Lower lobe of right lung (tissue), 2 donors: ENCODE measurements at places on chromosomes 12 and 14.

GRCh38 chr12:80869264-80869663, 68.5 kb downstream of the LIN7A start:
- no peak for DNase-seq

DNA sequence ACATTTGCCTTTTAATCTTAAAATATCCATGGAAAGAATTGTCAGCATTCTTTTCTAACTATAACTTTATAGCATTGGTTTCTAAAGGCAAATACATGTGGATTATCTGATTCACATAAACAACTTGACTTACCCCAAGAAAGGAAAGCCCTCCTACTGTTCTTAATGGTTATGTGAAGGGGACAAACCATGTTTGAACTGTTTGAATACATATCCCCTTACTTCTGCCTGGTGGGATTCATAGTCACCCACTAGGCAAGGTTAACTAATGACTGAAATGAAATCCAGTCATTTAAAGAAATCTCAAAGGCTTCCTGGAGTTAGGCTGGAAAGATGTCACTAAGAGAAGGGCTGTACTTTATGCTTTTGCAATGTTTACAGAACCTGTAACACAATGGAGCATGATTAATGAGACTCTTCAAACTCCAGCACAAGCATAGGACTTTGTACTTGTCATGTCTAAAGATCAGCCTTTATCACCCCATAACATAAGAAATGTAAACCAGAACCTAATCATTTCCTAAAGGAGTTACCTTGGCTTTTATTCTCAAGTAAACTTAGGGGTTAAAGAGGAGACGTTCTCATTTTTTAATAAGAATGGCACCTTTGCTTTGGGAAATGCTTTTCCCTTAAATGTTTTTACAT, 10.2 kb upstream of the FLRT2 start:
- no peak for DNase-seq

GRCh38 chr14:21070610-21071224, 613 bp downstream of the ARHGEF40 start:
- no peak for DNase-seq

DNA sequence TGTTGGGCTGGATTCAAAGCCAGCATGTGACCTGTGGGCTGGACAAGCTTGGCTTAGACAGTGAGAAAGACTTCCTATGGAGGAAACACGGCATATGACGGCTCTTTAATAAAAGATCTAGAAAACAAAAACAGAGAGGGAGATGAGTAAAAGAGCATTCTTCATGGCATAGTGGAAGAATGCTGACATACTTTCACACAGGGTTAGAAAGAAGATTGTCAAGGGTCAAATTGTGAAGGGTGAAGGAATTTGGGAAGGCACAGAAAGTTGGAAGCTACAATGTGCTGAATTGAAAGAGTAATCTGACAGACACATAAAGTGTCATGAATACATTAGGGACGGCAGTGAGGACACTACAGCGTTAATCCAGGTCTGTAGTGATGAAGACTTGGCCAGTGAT, 63.4 kb downstream of the GALNT4 start:
- DNase-seq = no peak

DNA sequence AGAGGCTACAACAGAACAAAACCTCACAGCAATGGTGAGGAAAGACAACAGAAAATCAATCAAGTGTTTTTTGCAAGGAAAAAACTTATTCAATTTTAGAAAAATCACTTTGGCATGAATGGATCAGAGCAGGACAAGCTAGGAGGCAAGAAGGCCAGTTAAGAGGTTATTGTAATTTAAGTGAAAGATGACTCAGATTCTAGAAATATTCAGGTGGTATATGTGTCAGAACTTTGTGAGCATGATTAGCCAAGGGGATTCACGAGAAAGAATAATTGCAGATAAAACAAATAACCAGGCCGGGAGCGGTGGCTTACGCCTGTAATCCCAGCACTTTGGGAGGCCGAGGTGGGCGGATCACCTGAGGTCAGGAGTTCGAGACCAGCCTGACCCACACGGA, 12.7 kb downstream of the GCH1 start:
- DNase-seq = no peak

- peak; percentile 58 for DNase-seq
Observed at GRCh38 chr12:116336542-116337065, 59.1 kb upstream of the MED13L start.

DNA sequence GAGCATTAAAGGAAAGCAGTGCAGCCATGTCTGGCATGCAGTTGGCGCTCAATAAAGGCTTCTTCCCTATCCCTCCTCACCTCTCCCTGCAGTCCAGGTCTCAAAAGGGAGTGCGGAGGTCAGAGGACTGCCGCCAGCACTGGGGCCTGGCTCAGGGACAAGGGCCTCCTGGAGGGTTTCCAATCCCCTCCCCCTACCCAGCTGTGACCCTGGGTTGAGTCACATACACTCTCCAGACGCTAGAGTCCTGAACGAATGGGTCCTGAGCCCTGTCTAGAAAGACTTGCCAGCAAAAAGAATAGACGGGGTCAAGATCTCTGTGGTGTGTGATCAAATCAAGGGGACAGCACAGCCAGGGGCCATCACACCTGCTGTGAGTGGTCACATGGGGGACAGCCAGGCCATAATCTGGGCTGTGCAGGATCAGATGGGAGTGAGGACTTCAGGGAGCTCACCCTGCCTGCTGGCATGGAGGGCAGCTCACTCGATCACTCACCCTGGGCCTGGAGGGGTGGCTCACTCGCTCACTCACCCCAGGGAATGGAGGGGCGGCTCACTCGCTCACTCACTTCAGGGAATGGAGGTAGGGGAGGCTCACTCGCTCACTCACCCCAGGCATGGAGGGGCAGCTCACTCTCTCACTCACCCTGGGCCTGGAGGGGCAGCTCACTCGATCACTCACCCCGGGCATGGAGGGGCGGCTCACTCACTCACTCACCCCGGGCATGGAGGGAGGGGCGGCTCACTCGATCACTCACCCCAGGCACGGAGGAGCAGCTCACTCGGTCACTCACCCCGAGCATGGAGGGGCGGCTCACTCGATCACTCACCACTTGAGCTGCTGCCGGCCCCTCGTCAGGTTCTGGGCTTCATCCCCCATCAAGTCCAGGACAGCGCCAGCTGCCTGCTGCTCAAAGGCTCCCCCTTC, 12.8 kb downstream of the CFAP73 start:
- no peak for DNase-seq

DNA sequence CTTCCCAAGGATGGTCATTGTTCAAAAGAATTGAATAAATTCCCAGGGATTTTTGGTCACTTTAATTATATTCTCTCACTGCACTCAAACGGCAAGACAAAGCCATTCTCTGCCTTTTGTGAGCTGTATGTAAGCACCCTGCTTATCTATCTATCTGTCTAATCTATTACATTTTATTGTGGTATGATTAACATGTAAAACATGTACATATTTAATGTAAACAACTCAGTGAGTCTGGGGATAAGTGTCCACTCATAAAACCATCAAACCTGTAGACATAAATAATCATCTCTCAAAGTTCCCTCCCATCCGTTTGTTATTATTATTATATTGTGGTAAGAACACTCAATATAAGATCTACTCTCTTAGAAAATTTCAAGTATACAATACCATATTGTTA, 167.1 kb downstream of the CAND1 start:
- no peak for DNase-seq

DNA sequence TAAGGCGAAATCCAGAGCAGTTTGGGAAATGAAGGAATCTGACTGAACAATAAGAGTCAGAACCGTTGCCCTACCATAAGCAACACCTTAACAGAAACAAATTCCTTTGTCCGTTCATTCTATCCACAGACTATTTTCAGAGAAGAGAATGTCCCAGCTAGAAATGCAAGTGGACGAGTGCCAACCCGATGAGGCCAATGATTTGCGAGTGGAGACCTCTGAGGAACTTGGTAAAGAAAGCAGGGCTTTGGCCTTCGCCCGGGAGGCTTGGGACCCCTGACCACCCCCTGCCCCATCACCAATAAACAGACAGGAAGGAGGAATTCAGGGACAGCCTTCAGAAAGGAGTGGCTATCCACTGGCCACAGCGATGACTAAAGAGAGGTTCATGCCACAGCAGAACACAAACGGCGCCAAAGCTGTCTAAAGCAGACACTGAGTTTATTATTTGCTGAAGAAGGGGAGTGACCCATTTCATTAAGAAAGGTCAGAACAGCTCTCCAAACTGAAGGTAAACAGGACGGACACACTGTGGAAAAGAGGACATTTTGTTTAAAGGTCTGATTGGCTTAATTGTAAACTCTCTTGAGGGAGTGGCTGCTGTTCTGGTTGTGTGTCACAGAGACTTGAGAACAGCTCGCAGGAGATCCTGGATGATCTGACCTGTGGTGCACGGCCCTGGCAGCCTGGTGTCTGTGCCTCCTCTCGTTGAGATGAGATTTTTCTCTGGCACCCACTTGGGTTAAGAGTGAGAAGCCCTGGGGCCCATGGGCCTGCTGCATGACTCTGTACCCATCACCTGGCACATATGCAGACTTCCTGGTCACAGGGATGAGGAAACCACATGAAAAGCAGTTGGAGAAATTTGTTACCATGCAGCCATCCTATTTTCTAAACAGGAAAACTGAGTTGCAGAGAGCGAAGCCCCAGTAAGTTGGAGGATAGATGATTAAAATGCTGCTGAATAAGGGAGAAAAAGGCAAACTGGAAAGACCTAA, 142.0 kb upstream of the PZP start:
- no peak for DNase-seq

- no peak for DNase-seq
Observed at GRCh38 chr12:92010368-92010767, 135.3 kb downstream of the BTG1 start.

DNA sequence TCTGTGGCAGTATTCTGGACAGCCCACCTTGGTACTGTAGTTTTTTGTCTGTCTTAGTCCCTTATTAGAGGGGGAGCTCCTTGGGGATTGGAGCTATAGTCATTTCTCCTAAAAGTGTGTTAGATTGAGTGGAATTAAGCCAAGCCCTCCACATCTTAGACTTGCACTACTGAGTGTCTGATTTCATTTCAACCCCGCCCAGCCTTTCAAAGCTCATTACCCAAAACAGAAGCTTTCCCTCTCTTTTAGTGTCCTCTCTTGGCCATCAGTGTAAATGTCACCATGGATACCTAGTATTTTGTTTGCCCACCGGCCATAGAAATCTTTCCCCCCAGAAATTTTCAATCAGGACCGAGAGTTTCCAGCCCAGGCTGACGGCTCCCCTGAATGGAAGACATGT, 74.5 kb downstream of the LRRC74A start:
- DNase-seq = no peak

DNA sequence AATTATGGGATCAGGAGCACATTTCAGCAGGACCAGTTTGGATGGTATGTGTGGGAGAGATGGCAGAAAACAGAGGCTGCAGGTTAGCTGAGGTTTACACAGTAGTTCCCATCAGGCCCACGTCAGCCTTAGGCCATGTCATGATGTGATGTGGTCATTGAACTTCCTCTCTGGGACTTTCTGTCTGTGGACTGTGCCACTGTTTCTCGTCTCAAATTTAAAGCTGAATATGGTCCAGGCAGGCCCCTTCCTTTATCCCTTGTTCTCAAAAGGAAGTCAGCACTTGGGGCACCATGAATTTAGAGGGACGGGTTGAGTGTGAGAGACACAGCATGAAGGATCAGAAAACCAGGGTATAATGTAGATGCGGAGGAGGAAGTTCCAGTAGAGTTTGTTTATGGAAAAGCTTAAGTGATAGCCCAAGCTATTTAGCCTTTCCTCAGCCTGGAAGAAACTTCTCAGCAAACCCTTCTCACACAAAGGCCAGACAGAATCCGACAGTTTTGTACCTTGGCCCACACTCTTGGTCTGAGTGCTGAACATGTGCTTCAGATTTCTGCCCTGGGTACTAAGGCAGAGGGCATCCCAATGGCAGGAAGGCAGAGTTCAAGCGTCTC, 3.6 kb upstream of the IGFBP6 start:
- no peak for DNase-seq

DNA sequence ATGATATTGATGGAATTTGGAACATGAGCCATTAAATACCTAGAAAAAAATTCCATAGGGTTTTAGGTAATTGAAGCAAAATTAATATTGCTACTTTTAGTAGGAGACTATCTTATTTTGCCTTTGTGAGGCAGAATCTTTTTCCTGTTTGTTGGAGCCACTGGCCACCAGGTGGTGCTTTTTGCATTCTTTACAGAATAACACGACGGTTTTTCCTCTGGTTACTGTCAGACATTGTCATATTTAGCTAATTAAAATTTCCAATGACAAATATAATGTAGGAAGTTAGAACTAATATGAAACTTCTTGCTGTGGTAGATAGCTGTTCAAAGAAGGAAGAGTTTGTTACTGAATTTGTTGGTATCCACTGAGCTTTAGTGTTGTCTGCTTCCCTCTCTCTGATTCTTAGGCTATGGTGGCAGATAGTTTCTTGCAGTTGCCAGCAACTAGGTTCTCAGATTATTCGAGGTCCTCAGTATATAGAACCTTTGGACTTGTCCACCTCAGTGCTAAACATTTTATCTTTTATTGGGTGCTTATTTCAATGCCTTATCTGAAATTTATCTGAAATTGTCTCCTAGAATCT, 25.7 kb downstream of the RAB21 start:
- no peak for DNase-seq

- DNase-seq = no peak
Observed at GRCh38 chr12:9133216-9133916, 17.6 kb upstream of the A2M start.

DNA sequence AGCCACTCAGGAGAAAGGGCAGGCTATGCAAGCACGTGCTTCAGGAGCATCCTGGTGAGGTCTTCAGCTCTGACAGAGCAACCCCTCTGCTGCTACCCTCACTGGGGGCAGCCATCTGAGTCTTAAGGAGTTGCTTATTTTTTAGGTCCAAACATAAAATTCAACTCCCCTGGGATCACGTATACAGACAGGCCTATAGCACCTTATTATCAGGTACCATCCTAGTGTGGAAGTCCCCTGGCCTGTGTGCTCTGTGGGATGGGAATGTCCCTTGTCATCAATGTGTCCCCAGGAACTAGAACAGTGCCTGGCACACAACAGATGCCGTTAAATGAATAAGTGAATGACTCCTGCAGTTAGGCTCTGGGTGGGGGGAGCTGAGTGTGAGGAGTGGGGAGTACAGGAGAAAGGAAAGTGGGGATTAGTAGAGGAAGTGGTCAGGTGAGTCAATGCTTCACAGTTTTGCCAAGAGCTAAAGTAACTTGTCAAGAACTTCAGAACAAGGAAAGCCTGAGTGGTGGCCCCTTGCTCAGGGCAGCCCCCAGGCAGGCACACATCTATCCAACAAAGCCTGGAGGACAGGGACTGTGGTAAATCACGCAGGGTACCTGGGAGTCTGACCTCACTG, 33.5 kb downstream of the DAD1 start:
- no peak for DNase-seq

GRCh38 chr14:68828698-68829097, 35.8 kb upstream of the ZFP36L1 start:
- no peak for DNase-seq
